Activated CD8-positive, alpha-beta memory T cell treated with anti-CD3 and anti-CD28 coated beads for 1 hour (primary cell): ENCODE measurements at places on chromosomes 7 and 10.

- no peak for DNase-seq
Measured at GRCh38 chr7:77619314-77619713, 76.9 kb upstream of the RSBN1L start.

- no peak for DNase-seq
Measured at GRCh38 chr7:57417736-57418135, 32.2 kb upstream of the ZNF716 start.

DNA sequence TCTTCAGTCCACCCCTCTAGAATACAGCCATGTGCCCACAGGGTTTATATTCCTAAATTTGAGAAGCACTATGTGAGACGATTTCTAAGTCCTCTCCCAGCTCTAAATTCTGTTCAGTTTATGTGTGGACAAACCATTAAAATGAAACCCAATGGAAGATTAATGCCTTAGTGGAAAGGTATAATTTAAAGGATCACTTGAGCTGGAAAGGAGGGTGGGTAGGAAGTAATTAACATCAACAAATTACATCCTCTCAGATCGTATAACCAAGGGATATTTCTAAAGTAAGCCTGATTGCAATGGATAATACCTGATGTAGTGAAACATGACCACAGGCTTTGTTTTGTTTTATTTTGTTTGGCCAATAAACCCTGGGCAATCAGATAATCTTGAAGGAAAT lies 511.0 kb upstream of the COBL start:
- DNase-seq, result no peak

DNA sequence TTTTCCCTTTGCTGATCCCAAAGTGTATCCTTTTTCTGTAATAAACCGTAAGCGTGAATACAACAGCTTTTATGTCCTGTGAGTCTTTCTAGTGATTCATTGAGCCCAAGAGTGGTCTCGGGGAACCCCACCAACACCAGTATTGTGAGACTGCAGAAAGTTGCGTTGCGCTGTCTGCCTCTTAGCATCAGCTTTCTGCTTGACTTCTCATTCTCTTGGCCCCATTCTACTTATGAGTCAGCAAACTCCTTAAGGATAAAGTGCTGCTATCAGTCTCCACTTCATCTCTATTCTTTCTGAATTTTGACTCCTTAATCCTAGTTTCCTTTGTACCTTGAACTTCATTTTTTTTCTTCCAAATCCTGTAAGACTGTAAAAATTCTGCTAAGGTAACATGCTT lies 184.3 kb upstream of the MBL2 start:
- no peak for DNase-seq

- DNase-seq, result no peak
Measured at GRCh38 chr7:148014541-148014940, 576.0 kb upstream of the C7orf33 start.

DNA sequence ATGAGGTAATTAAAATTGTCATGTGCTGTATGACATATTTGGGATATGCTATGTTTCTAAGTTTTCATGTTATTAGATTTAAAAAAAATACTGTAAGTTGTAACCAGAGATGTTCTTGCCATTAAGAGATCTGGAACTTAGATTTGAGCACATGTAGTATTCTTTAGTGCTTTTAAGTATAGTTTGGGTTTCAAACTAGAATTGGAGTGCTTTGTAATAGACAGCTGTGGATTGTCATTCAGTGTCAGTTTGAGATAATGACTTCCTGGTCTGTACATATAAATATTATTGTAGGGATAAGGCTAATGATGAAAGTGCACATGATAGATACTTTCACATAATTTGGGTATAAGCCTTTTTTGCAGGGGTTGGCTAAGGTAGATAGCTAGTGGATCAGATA lies 936.2 kb downstream of the CNTNAP2 start:
- DNase-seq, result no peak

DNA sequence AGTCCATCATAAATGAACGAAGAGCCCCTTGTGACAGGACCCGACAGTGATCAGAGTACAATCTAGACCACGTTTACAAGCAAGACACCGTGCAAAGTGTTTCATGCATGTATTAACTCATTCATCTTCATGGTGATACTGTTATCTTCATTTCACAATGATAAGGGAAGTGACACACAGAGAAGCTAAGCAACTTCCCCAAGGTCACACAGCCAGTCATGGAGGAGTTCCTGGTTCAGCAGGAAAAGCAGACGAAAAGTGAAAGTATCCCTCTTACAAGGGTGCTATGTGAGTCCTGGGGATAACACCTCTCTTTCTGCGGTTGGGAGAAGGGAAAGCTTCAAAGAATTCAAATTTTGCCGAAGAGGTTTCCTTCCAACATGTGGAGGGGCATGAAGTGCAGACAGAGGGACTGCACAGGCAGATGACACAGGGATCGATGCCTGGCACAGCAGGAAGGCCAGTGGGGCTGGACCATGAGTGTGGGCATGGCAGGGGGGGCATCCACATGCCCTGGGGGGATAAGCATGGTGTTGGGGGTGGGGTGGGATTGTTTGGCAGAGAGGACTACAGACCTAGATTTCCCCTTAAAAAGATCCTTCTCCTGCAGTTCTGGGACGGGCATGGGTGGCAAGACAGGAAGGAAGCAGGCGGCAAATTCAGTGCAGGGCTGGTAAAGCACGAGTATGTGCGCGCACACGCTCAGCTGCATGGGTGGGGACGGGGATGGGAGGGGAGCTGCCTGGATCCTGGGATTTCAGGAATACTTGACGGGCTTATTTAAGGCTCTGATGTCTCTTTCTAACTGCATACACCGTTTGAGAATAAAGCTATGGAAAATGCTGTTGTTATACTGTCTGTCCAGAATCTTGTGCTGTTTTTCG lies 33.5 kb upstream of the DDC start:
- no peak for DNase-seq

DNA sequence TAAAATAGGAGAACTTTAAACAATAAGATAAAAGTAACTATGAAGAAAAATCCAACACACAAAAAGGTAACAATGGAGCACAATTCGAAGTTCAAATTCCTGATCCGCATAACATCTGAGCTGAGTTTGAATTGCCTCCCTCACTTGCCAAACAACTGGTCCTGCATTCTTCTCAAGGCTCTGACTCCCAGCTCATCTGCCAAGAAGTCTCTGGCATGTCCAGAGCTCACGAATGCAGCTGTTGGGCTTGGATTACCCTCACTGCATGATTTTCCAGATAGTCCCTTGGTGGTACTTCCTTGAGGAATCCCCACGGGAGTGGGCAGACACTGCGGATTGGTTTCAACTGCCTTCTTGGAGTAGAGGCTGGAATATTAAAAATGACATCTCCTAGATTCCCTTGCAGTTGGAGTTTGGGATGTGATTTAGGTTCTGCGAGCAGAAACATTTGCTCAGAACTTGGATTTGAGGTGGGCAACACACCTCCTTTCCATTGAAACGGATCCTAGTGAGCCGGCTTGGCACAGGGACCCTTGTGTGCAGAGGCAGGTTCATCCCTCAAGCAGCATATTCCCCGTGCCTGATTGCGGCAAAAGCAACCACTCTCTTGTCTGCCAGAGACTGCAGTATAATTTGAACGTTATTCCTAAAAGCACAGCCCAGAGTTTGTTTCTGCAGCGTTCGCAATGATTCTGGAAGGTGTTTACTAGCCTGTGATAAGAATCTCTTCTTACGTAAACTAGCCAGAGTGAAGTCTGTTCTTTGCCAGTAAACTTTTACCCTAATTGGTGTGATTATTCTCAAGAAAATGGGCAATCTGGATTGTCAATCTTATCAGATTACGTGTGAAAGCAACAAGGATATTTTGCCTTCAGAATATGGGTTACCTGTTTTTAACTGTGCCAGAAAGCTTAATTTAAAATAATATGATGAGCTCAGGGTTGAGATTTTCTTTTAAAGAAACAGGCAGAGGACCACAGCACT lies 23.4 kb upstream of the PRKCQ start:
- no peak for DNase-seq

- no peak for DNase-seq
Measured at GRCh38 chr10:49191349-49191748, 3.2 kb upstream of the TMEM273 start.

- DNase-seq, result no peak
Measured at GRCh38 chr10:51691135-51691534, 8.3 kb downstream of the CSTF2T start.

DNA sequence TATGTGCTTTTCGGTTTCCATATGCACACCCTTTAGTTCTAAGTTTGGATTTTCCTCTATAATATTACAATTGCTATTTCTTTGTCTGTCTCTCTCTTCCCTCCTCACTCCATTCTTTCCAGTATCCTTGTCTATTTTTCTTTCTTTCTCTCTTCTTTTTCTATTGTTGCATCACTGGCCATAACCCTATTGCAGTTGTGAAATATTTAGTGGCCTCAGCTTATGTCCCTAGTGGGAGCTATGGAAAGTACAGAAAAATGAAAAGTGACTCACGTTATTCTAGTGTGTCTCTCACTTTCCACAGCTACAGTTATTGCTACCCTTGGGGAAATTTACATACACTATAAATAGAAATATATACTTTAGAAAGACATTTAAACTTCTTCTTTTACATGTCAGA lies 59.1 kb downstream of the CNTNAP2 start:
- no peak for DNase-seq

DNA sequence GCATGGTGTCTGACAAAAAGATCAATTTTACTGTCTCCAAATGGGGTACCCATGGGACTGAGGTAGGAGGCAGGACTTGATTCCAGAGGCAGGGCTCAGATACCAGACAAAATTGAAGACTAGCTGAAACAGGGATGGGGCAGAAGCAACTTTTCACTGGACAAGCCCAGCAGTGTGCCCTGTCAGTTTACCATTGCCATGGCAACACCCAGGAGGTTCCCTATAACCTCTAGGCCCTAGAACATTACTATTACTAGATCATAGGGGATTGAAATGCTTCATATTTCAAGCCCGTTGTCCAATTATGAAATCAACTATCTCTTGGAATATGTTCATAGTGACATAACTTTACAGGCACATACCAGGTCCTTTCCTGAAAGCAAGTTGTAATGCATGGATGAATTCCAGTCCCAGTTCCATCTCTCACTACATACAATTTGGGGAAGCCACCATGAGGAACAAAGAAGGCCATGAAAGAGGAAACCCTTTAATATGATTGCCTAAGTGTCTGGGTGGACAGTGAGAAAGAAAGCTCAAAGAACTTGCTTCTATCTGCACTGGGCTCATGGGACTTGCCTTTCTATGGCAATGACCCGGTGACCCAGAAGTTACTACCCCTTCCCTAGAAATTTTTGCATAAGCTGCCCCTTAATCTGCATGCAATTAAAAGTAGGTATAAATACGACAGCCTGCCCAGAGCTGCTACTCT lies 557.9 kb downstream of the KCNMA1 start:
- DNase-seq, result no peak

DNA sequence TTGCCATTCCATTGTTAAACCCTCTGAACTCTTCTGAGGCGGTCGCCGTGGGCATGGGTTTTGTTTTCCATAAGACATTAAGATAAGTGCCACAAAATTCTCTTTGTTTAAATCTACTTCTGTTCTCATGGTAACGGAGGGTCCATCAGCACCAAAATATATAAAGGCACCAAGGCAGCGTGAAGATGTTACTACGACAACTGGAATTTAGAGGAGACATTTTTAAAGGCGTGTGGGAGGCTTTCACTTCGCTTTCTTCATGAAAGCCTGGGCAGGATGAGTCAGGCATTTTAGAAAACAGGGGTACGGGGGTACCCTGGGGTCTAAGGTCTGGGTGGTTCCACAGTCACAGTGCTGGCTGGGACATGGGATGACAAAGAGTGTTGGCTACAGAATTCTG lies 34.0 kb downstream of the SMKR1 start:
- DNase-seq, result no peak

DNA sequence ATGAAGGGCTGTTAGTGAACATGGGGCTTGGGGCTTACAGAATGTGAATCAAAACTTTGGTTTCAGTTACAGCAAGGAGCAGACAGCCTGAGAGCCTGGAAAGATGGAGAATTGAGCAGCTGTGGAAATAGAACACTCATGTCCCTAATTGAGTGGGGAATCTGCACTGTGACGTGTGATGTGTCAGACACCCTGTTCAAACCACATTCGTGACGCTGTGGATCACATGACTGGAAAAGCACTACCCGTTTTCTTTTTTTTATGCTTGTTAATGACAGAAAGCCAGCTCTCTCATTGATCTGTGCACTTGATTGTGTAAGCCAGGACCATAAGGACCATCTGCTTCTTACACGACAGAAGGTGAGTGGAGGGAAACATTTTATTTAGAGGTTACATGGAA lies 15.1 kb upstream of the TBX20 start:
- DNase-seq, result no peak

GRCh38 chr7:136163340-136163801 lies 186.2 kb upstream of the MTPN start:
- no peak for DNase-seq

- no peak for DNase-seq
Measured at GRCh38 chr7:44197474-44197873, 3.3 kb upstream of the YKT6 start.

- DNase-seq, result peak; percentile 43
Measured at GRCh38 chr7:134750083-134751062, 29.1 kb upstream of the CALD1 start.

DNA sequence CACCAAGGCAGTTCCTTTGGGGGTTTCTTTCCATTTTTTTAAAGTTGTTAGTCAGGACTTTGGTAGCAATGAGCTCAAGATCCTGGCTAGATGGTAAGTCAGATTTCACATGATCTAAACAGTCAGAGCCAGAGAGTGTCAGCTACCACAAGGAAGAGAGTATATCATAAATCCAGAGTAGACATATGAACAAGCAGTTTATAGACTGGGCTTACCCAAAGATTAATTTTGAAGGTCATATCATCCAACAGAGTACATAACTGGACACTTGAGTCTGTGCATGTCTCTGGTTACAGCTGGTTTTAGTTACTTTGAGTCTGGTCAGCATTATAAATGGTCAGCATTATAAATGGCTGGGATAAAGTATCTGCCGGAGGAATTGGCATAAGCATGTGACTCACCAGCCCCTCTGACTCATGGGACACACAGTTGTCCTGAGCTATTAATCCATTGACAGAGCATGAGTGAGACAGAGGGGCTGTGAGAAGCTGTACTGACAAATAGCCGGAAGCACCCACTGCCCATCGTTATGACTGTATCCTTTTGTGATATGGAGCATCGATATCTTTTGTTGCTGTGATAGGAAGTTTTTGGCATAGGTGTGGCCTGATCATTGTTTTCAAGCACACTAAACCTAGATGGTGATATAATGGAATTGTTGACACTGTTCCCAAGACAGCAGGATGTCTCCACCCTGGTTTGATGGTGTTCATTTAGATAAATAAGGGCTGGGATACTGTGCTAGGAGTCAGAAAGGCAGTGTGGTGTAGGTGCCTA lies 19.3 kb downstream of the PPP1R3C start:
- DNase-seq, result no peak

- no peak for DNase-seq
Measured at GRCh38 chr10:3797750-3798149, 12.7 kb upstream of the KLF6 start.

DNA sequence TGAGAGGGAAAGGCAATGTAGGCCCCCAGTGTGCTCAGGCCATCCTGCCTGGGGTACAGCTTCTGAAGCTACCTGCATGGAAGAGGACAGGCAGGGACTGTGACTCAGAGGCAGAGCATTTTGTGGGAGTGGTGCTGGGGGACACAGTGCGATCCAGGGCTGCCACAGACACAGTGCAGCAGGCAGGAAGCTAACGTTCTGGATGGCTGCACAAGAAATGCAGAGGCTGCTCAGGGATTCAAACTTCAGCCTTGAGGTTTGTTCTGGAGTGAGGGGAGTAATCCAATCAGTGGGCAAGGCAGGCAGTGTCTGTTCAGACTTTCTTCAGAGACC lies 648.0 kb upstream of the IGFBP3 start:
- no peak for DNase-seq
